Activated naive CD8-positive, alpha-beta T cell treated with anti-CD3 and anti-CD28 coated beads, Interleukin-2, amount 10 ng/mL, durations not matched to agents 7 days and 5 days (primary cell): ENCODE measurements at places on chromosomes 7 and 10. TPM values are rescaled to one million over a fixed set of nuclear protein-coding genes. Genes with fewer than 3 reads are reported as not detected.

- H3K27me3 ChIP-seq, result peaks cover 24% of the 10 kb centered on the region
- H3K36me3 ChIP-seq, result peaks cover 2% of the 10 kb centered on the region
- peak; percentile 54 for DNase-seq
- peak overlapping the region; percentile 76 for H3K4me3 ChIP-seq
These were observed 4.4 kb upstream of the IRF5 start for GRCh38 chr7:128933180-128933891.

DNA sequence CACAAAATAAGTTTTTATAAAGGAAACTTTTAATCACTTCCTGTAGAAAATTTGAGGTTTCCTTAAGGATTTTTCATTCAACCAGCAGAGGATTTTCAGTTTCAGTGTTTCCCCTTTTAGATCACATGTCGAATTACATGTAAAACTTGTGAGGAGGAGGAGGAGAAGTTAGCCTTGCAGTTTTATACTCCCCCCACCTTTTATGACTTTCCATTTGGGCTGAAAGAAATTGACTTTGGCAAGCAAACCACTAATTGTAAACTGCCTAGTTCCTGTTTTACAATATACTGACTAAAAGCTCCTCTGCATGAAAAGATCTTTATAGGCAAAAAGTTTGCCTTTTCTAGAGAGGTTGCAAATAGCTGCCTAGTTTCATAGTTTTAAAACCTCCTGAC is 3.0 kb downstream of the BAMBI start:
- peak overlapping the region; percentile 20 for H3K4me3 ChIP-seq
- H3K27ac ChIP-seq, result no peak overlapping the region
- no peak for DNase-seq
- no peaks in the 10 kb centered on the region for H3K36me3 ChIP-seq
- H3K4me1 ChIP-seq, result peaks cover 18% of the 10 kb centered on the region

DNA sequence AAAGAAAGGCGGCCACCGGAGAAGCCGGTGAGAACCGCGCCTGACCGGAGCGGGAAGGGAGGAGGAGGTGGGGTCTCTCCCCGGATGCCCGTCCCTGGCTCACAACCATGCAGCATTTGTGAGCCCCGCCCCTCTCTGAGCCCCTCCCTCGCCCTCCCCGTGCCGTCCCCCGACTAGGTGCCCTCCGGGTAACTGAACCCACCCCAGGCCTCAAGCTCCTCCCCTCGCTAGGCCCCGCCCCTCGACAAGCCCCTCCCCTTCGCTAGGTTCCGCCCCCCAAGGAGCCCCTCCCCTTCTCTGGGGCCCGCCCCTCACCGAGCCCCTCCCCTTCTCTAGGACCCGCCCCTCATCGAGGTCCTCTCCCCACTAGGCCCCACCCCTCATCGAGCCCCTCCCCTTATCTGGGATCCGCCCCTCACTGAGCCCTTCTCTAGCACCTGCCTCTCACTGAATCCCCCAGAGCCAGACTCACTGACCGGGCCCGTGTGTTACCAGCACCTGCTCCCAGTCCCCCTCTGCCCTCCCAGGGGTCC is 42.2 kb upstream of the HSPB1 start:
- no peaks in the 10 kb centered on the region for H3K36me3 ChIP-seq
- peaks cover 3% of the 10 kb centered on the region for H3K4me1 ChIP-seq
- peaks cover 26% of the 10 kb centered on the region for H3K27me3 ChIP-seq
- H3K4me3 ChIP-seq, result peak overlapping the region; percentile 35

GRCh38 chr7:84251277-84251781 is 56.7 kb upstream of the SEMA3A start:
- H3K27me3 ChIP-seq, result no peaks in the 10 kb centered on the region
- H3K4me1 ChIP-seq, result no peaks in the 10 kb centered on the region
- H3K36me3 ChIP-seq, result no peaks in the 10 kb centered on the region
- H3K27ac ChIP-seq, result no peak overlapping the region

DNA sequence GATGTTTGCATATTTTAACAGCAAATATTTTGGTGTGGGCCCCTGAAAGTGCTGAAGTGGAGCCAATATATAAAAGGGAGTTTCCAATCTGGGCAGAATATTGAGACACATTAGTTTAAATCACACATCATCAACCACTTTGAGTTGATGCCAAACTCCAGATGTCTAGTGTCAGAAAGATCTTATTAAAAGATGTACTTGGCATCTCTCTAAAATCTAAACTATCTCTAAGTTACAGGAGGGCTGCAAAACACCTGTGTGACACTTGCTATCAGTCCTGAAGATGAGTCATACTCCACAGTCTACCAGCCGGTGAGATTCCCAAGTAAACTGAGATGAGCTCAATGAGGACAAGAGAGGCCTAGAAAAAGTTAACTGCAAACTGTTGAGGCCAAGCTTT is 11.4 kb downstream of the JAZF1 start:
- H3K27ac ChIP-seq, result no peak overlapping the region
- H3K4me1 ChIP-seq, result no peaks in the 10 kb centered on the region
- DNase-seq, result no peak
- H3K27me3 ChIP-seq, result no peaks in the 10 kb centered on the region

DNA sequence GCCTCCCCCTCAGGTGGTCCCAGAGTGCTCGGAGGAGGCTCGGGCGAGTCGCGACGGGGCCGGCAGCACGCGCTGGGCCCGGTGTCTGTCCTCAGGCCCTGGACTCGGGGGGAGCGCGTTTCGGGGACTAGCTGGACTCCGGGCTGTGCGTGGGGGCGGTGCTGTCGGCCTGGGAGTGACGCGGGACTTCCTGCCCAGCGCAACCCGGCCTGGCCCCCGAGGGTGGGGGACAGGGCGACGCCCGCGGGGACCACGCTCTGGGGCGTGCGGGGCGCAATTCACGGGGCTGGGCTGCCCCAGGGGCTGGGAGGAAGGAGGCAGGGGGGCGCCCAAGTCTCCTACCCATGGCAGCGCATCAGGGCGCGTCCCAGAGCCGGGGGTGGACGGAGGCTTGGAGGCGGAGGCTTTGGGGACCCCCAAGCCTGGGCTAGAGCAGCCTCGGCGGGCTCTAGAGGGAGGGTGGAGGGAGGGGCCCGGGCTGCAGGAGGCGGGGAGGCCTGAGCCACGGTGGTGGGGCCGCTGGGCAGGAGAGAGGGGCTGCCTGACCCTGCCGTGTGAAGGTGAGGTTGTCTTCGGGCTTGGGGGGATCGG is 2.3 kb upstream of the VENTX start:
- H3K4me3 ChIP-seq, result peak overlapping the region; percentile 28
- H3K36me3 ChIP-seq, result no peaks in the 10 kb centered on the region
- H3K27me3 ChIP-seq, result peaks cover 64% of the 10 kb centered on the region
- peaks cover 3% of the 10 kb centered on the region for H3K4me1 ChIP-seq
- no peak for DNase-seq

DNA sequence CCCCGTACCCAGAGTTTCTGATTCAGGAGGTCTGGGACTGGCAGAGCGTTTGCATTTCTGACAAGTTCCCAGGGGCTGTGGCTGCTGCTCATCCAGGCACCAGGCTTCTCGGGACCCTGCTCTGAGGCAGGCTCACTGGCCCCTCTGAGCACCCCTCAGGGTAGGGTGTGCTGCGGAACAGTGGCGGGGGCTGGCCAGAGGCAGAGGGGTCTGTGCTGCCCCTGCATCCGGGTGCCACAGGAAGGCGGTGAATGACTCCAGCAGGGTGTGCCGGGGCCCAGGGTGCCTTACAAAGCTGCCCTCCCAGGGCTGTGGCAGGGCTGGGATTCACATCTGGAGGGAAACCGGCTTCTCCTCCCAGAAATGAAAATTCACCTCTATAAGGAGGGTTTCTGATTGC is 77.4 kb downstream of the CHST15 start:
- H3K4me3 ChIP-seq, result no peak overlapping the region
- no peaks in the 10 kb centered on the region for H3K4me1 ChIP-seq
- H3K36me3 ChIP-seq, result no peaks in the 10 kb centered on the region
- H3K27me3 ChIP-seq, result no peaks in the 10 kb centered on the region
- no peak for DNase-seq
- H3K27ac ChIP-seq, result no peak overlapping the region

DNA sequence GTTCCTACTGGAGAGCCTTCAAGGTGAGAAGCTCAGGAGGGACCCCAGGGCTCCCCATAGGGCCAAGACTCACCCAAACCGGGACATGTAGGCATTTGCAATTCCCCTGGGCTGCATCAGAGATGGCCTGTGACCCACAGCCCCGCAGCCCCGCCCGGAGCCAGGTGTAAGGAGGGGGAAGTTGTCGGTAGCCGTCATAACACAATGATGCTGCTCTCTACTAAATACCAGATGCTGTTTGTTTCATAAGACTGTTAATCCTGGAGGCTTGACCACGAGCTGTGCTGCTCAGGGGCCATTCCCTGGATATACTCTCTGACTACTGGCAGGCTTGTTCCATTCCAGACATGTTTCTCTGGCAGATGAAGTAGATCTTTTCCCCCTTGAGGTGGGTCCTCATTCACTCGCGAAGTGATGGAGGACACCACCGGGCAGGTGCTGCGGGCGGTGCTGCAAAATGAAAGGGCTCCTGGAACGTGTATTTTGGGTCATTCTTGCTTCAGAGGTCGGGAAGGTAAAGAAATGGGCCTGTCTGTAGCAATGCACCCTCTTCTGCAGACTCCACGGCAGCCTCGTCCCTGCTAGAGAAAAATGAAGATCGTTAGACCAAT is 61.1 kb downstream of the MKI67 start:
- peaks cover 40% of the 10 kb centered on the region for H3K36me3 ChIP-seq
- DNase-seq, result no peak
- peak overlapping the region; percentile 71 for H3K4me3 ChIP-seq
- no peaks in the 10 kb centered on the region for H3K27me3 ChIP-seq

DNA sequence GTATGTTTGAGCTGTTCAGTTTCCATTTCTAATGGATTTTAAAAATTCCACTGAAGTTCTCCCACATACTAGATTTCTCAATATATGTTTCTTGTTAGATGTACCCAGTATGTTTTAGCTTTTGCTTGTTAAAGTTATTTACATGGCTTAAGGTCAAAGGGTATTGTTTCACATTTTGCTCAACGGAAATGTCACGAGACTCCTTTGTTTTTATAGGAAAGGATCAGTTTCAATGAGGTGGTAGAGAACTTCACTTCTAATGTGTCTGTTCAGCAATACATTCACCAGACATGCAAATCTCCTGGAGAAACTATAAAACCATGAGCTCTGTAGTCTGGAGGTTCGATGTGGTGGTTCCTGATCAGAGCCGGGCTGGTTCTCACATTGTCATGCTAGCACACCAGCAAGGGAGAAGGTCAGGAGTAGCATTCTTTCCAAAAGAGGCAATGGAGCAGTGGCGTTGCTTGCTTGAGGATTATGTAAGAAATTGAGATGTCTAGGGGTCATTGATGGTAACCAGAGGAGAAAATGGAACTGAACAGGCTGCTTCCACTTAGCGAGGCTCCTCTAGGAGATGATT is 114.0 kb downstream of the RAB18 start:
- H3K27ac ChIP-seq, result no peak overlapping the region
- DNase-seq, result no peak
- H3K36me3 ChIP-seq, result no peaks in the 10 kb centered on the region
- peaks cover 2% of the 10 kb centered on the region for H3K4me1 ChIP-seq

DNA sequence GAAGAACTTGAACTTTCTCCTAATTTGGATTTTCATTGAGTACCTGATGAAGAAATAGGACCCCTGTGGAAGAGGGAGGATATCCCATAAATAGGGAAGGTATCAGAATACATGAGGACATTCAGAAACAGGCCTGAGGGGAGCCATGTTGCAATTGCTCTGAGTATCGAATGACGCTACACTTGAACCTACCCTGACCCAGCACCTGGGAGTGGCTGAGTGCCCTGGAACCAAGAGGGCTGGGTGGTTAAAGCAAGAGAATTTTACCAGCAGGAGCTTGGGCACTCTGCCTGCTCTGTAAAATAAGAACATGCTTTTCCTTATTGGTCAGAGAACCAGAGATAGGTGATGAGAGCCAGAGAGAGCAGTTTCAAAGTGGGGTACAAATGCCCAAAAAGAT is 7.2 kb downstream of the NEUROD6 start:
- H3K27ac ChIP-seq, result no peak overlapping the region
- H3K36me3 ChIP-seq, result no peaks in the 10 kb centered on the region
- peaks cover 22% of the 10 kb centered on the region for H3K27me3 ChIP-seq

DNA sequence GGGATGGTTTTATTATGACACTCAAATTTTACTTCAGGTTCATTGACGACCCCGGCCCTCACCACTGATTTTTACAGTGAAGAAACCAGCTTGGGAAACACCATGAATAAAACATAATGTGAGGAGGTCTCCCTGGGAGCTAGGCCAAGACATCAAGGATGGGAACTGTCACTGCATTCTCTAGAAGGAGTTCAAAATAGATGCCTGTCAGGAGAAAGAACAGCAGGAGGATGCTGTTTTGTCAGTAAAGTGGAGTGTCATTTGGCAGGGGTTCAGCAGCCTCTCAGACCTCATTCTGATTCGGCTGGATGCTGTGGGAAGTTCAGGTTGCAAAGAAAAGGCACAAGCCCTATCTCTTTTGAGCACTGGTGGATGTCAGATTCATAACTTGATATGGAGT is 360.3 kb upstream of the C7orf33 start:
- no peak overlapping the region for H3K27ac ChIP-seq
- no peak for DNase-seq
- H3K4me1 ChIP-seq, result no peaks in the 10 kb centered on the region
- H3K4me3 ChIP-seq, result no peak overlapping the region
- no peaks in the 10 kb centered on the region for H3K27me3 ChIP-seq

- no peak overlapping the region for H3K27ac ChIP-seq
- H3K27me3 ChIP-seq, result no peaks in the 10 kb centered on the region
- no peak overlapping the region for H3K4me3 ChIP-seq
- DNase-seq, result no peak
- no peaks in the 10 kb centered on the region for H3K36me3 ChIP-seq
These were observed 92.4 kb upstream of the CAV2 start for GRCh38 chr7:116407165-116407564.

GRCh38 chr10:111098679-111099437 is 22.0 kb downstream of the ADRA2A start:
- H3K27me3 ChIP-seq, result peaks cover 10% of the 10 kb centered on the region
- H3K4me3 ChIP-seq, result no peak overlapping the region
- H3K27ac ChIP-seq, result no peak overlapping the region
- DNase-seq, result no peak

ACSL5 gene
- total RNA-seq, result 55.8 TPM

ZCWPW1 gene
- 6.5 TPM for total RNA-seq

OR6B1 gene
- not detected for total RNA-seq

LRMDA gene
- not detected for total RNA-seq

SHH gene
- total RNA-seq, result not detected

DPP6 gene
- total RNA-seq, result not detected

PANK1 gene
- total RNA-seq, result 3.2 TPM

BMPER gene
- total RNA-seq, result not detected

GRB10 gene
- total RNA-seq, result 1.8 TPM

PDE6C gene
- not detected for total RNA-seq
